ENCODE measurements at places on chromosomes 3 and 15.

DNA sequence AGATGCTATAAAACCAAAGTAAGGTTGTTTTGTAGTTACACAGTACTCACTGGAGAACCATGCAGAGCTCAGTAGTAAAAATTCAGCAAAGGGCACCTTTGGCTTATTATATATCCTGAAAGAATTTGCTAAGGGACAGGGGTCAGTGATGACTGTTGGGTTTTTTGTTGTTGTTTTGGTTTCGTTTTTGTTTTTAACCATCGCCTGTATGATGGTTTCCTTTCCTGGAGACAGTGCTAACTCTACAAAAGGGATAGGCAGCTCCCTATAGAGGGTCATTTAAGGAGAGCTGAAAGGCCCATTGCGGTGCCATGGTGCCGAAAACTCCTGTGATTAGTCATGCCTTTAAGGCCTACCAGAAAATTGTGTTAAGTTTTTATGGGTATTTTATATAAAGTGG lies 118.2 kb upstream of the GOLIM4 start:
- DNase-seq, result no peak

GRCh38 chr3:17050071-17050470 lies 165.3 kb downstream of the PLCL2 start:
- DNase-seq, result no peak

DNA sequence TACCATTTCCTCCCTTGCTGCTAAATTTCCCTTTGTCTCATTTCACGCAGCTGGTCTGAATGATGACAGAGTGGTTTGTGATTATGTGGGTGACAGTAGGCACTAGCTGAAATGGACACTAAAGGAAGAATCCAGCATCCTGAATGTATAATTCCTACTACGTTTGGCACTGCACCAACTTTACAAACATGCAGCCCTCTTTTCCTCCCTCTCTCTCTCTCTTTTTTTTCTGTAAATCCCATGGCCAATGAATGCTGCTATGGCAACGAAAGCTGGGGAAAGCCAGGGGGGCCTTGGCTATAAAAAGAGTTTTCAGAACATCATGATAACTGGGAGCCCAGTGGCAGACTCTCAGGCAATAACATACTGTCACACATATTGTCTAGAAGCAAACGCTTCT lies 367.2 kb upstream of the AGTR1 start:
- DNase-seq, result no peak

DNA sequence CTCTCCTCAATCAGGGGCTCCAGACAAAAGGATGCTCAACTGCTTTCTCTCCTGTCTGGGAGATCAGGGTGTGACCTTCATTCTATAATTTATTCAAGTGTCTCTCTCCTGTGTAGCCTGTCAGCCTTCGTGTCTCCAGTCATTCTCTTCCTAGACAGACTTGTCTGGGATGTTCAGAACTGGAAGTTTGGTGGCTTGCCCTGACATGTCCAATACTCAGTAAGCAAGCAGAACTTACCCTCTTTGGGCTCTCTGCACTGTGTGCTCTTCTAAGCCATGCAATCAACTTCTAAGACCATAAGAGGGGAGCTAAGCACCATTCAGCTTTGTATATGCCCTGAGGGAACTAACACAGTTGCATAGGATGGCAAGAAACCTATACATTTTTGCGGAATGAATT lies 14.1 kb downstream of the ACKR2 start:
- no peak for DNase-seq

DNA sequence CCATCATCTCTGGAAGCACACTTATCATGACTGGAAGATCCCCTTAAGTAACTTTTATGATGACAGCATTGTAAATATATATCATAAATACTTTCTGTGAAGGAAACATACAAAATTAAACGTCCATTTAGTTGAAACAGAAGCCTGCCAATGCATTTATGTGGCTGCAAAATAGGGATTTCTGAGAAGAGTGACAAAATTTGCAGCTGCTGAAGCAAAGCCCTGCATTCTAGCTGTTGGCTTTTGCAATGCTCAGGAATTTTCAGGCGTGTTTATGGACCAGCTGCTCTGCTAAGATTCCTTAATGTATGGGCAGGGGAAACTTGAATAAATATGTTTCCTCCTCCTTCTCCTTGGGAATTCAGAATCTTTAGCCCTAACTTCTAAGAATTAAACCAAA lies 137.3 kb downstream of the CACNA2D3 start:
- no peak for DNase-seq

GRCh38 chr3:3799173-3800079 lies at the start of gene LRRN1:
LRRN1 (plus strand) TSS chr3:3799431; CDS start chr3:3844642, 45,211 bp downstream.
- no peak for DNase-seq

- no peak for DNase-seq
Observed at GRCh38 chr3:19526071-19526470, 377.8 kb downstream of the KCNH8 start.

- no peak for DNase-seq
Observed at GRCh38 chr3:13077431-13078162, 4.4 kb upstream of the IQSEC1 start.

DNA sequence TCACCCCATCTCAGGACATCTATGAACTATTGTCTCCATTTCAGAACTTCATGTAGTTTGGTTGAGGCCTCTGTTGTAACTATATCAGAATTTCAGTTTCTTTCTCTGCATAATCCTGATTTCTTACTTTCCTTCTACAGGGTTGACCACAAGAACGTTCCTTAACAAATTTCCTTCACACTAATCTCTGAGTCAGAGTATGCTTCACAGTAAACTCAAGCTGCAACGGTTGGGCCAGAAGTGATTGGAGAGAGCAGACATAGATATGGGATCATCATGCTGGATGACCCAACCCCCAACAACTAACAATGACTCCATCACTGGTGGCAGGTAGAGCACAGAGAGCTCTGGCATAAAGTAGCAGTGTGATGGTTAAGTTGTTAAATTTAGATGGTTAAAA lies 128.8 kb upstream of the OSTN start:
- no peak for DNase-seq

DNA sequence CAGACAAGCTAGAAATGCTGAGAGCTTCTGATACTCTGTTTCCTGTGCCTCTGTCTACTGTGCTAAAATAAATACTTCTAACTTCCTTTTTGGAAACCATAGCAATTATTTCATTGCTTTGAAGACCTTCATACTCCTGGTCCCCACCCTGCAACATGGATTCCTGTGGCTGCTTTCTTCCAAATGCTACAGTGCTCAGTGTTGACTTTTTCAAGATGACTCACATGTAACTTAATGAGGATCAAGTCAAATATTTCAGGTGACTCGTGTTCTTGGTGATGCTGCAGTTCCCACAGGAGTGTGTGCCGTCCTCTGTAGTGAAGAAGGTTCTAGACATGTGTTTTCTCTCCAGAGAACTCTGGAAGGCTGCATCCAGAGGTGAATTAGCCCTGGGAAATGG lies 288.6 kb downstream of the CLSTN2 start:
- DNase-seq, result no peak

- DNase-seq, result no peak
Observed at GRCh38 chr3:144879701-144880100, 908.1 kb downstream of the DIPK2A start.

- no peak for DNase-seq
Observed at GRCh38 chr3:49158103-49158709, 7.9 kb downstream of the CCDC71 start.

GRCh38 chr3:119809249-119810017 lies 27.5 kb downstream of the NR1I2 start:
- no peak for DNase-seq

- DNase-seq, result no peak
Observed at GRCh38 chr15:85652457-85652856, 142.3 kb downstream of the KLHL25 start.

- DNase-seq, result no peak
Observed at GRCh38 chr3:126474498-126475412, 936 bp downstream of the ZXDC start.

GRCh38 chr15:86915811-86916331 lies 836.2 kb downstream of the AGBL1 start:
- no peak for DNase-seq

DNA sequence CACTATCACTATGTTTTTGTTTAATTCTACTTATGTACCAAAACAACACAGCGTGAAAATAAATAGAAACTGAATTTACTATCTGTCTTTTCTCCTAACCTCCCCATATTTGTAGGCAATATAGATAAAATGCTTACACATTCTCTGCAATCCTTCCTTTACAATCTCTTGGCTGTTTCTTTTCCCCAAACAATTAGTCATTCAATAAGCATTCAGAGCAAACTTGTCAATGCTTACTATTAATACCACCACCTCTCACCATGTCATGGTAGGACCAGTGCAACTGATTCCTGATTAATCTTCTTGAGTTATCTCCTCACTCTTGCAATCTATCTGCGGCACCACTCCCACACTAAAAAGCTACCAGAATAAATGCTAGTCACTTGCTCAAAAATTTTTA lies 74.0 kb upstream of the TTBK2 start:
- no peak for DNase-seq

DNA sequence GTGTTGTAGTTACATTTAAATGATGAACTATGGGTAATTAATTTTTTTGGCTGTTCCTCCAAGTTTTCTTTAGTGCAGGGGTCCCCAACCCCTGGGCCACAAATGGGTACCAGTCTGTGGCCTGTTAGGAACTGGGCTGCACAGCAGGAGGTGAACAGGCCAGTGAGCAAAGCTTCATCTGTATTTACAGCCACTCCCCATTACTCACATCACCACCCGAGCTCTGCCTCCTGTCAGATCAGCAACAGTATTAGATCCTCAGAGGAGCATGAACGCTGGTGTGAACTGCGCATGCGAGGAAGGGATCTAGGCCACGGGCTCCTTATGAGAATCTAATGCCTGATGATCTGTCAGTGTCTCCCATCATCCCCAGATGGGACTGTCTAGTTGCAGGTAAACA lies 75.9 kb upstream of the RPL35A start:
- no peak for DNase-seq

GRCh38 chr15:64950888-64951287 lies 38.8 kb downstream of the SPG21 start:
- no peak for DNase-seq

DNA sequence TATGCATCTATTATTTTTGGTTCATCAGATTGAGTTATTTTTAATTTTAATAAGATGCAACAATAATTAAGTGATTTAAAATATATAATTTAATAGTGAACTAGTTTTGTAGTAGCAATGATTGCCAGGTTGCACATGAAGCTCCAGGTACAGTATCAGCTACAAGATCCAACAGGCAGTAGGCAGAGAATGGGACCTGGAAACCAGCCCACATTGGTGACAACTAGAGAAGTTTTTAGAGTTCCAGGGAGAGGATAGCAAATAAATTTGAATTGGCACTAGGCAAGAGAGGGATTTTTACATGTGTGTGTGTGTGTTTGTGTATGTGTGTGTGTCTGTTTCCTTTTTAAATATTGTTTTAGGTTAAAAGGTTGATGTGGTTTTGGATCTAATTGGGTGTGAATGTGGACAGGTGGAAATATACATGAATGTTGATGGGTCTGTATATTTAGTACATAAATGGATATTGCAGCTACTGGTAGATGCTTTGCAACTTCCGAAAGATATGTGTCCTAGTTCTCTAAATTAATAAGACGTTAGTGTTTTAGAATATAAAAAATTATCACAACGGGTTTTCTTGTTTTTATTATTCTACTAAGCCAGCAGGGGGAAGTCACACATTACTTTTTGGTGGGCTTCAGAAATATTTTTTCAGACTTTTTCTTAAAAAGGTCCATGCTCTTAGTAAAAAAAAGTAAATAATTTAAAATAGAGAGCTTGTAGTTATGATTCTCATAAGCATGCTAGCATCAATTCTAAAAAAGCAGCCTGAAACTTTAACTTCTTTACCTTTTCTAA lies 110.1 kb upstream of the GBE1 start:
- DNase-seq, result no peak

- no peak for DNase-seq
Observed at GRCh38 chr3:8538223-8538622, 36.6 kb downstream of the LMCD1 start.

DNA sequence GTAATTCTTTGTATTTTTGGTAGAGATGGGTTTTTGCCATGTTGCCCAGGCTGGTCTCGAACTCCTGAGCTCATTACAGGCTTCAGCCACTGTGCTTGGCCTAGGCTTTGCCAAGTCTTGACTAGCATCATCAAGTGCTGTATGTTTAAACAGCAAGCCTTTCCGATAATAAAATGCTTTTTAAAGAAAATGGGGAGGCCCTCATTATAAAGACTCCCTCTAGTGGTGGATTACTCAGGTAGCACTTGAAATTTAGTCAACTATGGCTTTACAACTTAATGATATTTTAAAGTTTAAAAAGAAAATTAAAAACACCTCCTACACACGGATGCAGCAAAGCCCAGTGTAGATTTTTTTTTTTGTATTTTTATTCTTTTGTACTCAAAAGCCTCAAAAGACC lies 213.6 kb downstream of the GAP43 start:
- no peak for DNase-seq

DNA sequence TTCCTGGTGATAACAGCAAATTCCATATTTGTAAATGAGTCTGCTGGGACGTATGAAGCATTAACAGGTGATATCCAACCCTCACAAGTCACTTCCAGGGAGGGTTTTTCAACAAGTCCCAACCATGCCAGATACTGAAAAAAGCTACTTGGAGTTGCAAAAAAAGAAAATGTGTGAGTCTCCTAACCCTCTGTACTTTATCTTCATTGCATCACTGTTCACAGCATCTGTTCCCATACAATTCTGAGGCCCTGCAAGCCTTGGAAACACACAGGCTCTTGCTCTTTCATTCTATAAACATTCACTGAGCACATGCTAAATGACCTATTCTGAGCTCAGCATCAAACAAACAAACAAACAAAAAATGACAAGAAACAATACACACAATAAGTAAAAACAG lies 120.8 kb downstream of the RFTN1 start:
- no peak for DNase-seq

- DNase-seq, result no peak
Observed at GRCh38 chr3:139620438-139620837, 57.3 kb downstream of the NMNAT3 start.

DNA sequence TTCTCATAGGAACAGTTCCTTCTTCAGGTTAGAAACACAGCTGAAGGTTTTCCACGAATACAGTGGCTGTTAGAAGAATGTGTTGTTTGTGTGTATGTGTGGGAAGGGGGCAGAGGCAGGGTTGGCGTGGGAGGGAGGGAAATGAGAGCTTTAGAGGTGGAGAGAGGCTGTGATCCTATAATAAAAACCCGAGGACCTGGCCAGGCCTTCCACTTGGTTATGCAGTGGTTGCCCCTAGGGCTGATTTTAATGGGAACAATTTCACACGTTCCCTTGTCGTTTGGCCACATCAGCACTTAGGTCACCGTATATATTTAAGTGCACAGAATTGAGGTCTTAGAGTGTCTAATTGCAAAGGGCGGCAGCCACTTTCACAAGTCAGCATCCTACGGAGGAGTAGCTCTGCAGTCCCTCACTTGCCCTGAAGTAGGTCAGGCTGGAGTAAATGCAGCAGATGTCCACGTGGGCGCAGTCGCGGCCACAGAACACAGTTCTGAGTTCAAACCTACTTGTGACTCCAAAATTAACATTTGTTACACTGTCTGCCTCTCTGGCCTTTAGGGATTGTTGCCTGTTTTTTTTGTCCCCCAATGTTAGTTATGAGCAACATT lies 85.6 kb downstream of the PDCD6IP start:
- DNase-seq, result no peak

- DNase-seq, result no peak
Observed at GRCh38 chr3:55523471-55523870, 36.4 kb upstream of the WNT5A start.

Measured in brain pericyte (primary cell).